ENCODE measurements at places on chromosomes 11 and 22.

- no peak for DNase-seq
Observed at GRCh38 chr22:23068096-23068831, 2.1 kb upstream of the GNAZ start.

- DNase-seq: no peak
Observed at GRCh38 chr22:31588970-31589675, 72.9 kb downstream of the PISD start.

DNA sequence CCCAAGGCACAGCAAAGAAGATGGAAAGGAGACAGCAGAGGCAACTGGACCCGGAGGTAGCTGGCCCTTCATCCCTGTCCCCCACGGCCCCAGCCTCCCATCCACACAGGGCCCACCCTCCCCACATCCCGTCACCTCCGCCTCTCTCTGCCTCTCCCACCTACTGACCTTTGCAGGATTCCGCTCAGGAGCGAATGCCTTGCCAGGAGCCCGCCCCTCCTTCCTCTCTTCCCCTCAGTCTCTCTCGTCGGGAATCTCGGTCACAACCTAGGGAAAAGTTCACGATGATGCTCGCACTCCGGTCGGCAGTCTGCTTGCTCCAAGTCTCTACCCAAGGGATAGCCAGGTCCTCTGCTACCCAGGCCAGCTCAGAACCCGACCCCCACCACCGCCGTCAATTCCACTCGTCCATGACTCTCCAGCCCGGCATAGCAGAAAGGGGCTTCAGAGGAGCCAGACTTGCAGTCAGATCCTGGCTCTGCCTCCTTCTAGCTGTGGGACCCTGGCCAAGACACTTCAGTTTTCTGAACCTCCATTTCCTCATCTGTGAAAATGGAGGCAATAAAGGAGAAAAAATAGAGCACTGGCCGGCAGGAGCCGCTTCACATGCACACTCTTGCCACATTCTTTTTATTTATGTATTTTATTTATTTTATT is 10.2 kb downstream of the AHNAK start:
- DNase-seq: no peak

- no peak for DNase-seq
Observed at GRCh38 chr11:128905345-128906184, 14.4 kb downstream of the KCNJ5 start.

- no peak for DNase-seq
Observed at GRCh38 chr11:27313157-27313821, 49.7 kb downstream of the CCDC34 start.

- no peak for DNase-seq
Observed at GRCh38 chr11:130817330-130817944, 98.8 kb downstream of the SNX19 start.

GRCh38 chr11:18731441-18731840 is 5.5 kb upstream of the IGSF22 start:
- DNase-seq: no peak

DNA sequence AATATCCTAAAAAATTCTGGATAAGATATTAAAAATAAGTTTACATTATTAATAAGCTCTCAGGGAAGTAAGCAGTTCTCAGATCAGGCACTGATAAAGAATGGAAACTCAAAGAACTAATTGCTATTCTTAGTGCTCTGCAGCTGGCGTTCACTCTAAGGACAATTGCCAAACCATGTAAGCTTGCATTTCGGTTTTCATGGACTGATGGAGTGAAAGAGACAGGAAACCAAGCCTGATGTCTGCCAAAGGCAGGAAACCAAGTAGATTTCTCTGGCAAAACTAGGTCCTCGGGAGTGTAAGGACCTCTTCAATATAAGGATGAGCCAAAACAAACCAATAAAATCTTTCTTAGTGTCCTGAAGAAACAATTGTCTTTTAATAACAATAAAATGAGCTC is 355.2 kb downstream of the RAB38 start:
- no peak for DNase-seq

- DNase-seq: peak; percentile 86
Observed at GRCh38 chr22:42397332-42398249, 34.6 kb downstream of the NFAM1 start.

DNA sequence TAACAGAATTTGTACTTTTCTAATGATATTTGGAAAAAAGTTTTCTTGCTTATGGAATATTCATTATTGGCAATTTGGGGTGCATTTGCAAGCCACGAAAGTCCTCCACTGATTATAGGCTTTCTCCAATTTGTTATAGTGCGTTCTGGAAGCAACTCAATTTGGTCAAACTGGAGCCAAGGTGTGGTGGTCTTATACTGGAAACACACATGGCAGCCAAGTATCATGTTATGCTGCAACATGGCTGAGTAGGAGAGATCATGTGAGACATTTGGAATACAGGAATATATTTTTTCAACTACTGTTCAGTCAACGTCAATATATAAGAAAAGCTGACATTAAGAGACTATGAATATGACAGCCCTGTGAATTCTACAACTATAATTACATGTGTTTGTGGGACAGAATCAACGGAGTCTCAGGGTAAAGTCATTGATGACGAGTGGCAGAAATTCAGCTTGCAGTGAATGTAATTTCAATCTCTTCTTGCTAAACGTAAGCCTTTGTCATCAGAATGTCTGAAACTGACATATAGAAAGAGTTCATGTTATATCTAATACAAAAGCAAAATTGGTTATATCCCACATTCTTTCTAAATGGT is 83.8 kb upstream of the FIBIN start:
- DNase-seq: no peak

- DNase-seq: no peak
Observed at GRCh38 chr11:118899296-118899688, 15.6 kb downstream of the CXCR5 start.

DNA sequence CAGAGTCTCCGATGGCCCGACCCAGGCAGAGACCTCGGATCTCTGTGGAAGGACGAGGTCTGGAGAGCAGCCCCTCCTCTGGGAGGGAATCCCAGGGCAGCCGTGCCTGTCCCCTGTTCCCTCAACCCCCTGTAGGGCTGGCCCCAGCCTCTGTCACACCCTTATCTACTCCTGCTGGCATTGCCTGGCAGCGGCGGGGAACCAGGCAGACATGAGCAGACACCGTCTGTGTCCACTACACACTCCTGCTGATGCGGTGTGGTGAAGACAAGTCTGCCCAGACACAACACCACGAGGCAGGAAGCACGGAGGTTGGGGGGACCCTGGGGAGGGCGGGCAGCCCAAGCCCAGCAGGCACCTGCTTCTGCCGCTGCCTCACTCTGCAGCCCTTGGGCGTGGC is 52.5 kb upstream of the A4GALT start:
- DNase-seq: no peak

DNA sequence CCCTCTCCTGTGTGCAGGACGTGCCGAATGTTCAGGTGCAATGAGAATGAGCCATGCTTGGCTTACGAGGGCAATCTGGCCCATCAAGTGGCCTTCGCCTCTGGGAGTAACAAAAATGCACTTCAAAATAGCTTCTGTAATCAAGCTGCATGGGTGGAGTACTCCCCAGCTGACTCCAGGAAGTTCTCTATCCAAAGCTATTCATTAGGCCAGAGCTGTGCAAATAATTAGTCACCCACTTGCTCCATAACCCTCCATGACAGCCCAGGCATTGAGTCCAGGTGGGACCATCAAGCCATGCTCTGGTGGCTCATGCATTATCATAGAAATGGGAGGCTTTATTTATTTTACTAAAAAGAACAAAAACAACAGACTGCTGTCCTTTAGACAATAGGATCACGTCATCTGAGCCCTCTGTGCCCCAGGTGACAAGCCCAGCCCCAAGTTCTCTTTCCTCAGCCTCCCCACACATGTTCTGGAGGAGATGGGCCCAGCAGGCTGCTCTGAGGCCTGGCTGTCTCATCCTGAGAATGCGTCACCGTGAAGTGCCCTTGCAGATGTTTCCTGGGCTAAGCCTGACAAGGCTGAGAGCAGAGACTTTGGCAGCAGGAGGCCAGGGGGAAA is 244.7 kb downstream of the ETS1 start:
- DNase-seq: no peak

DNA sequence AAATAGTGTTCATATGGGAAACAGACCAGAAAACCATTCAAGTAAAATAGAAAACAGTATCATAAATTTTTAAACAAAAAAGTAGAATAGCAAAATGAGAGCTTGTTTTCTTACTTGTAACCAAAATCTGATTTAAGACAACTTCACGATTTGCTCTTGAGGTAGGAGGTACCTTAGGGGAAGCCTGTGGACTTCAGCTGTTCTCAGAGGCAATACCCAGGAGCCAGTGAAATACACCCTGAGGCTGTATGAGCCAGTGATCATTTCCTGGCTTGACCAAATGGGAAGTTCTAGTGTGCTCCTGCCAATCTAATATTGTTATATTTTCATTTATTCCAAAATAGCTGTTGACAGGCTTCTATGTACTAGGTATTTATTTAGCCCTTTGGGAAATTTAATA is 104.8 kb downstream of the ARHGAP42 start:
- DNase-seq: no peak

DNA sequence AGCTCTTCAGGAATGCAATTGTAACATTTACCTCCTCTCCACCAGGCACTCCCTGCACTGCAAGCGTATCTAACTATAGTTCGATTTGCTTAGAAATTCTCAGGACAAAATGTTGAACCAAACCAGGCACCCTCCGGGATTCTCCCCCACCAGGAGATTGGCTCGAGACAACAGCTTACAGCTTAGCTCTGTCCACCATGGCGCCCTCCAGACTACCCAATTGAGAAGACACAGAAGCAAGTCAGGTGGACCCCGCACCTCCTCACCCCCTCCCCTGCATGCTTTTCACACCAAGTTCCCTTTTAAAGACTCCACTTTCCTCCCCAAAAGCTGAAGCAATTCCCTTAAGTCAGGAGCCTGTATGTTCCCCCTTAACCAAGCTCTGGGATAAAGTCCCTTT is 34.7 kb upstream of the RFPL3 start:
- no peak for DNase-seq

DNA sequence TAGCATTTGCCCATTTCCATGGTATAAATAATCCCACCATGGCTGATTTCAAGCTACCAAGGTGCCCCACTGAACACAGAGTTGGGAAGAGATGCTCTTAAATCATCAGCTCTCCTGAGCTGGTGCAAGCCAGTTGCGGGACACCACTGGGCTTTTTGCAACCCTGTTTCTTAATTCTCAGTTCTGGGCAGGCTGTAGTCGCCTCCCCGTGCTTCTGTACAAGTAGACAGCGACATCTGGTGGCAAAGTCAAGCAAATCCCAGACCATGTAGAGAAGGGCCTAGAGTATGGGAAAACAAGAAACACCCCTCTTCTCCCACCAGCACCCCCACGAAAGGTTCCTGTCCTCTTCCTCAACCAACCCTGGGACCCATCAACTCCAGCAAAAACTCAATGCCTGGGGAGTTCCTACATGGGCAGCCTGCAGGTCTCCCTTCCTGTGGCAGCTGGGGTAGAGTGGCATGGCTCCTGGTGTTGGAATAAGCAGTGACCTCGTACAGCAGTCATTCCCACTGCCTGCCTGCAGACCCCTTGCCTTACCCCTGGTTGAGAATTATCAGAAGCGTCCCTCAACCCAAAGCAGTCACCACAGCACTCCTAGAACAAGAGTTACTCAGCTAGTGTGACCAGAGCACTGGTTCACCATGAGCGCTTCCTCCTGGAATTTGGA is 68.4 kb downstream of the IGLL5 start:
- peak; percentile 11 for DNase-seq

DNA sequence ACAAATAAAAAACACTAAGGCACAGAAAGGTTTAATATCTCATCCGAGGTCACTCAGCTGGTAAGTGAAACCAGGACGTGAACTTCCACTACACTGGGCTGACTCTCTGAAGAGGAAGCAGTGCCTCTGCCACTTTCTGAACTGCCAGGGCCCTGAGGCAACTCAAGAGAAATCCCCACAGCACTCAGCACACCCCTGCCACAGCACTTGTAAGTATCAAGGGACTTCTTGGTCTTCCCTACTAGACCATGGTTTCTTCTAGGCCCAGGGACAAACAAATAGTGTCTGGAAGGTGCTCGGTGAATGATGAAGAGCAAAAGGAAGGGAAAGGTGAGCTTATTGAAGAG is 49.7 kb downstream of the RPL27A start:
- DNase-seq: no peak

- DNase-seq: peak; percentile 1
Observed at GRCh38 chr11:45457649-45458048, 171.5 kb upstream of the SYT13 start.

DNA sequence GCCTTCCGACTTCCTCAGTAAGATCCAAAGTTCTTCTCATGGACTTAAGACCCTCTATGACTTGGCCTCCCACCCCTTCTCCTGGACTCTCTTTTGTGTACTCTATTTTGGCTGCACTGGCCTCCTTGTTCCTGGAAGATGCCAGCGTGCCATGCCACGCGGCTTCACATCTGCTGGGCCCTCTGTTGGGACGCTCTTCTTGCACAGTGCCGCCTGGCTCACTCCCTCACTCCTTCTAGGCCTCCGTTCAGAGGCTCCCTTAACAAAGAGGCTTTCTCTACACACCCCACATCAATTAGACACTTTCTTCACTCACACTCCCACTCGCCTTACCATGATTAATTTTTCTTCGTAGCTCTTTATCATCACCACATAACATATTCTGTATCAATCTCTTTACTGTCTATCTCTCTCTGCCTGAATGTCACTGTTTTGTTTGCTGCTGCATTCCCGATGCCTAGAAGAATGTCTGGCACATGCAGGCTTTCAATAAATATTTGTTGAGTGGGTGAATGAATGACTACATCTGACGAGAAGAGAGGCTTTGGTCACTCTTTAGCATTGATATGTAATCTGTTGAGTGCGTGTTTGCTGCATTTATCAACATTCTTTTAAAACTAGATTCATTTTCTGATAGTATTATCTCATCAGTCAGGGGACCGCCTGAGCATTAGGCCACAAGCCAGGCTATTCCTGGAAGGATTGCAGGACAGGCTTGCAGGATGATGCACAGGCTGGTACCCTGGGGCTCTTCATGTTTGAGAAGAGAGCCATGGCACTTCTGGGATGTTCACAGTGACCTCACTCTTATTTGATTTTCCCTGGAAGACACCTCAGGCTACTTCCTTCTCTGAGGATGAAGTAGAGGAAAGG is 60.6 kb upstream of the AMPD3 start:
- no peak for DNase-seq

GRCh38 chr11:100928426-100928825 is 201.2 kb downstream of the PGR start:
- DNase-seq: no peak

GRCh38 chr22:17266251-17266971 is 47.2 kb upstream of the ADA2 start:
- DNase-seq: no peak

GRCh38 chr11:77410076-77410827 is 63.6 kb downstream of the PAK1 start:
- no peak for DNase-seq

- peak; percentile 97 for DNase-seq
Observed at GRCh38 chr11:108121274-108122155, at the start of gene ACAT1. TSS of gene ACAT1 (plus strand) at chr11:108121567. CDS start at chr11:108121607, 40 bp downstream.

GRCh38 chr11:129946256-129946655 is 50.9 kb upstream of the NFRKB start:
- peak; percentile 40 for DNase-seq

DNA sequence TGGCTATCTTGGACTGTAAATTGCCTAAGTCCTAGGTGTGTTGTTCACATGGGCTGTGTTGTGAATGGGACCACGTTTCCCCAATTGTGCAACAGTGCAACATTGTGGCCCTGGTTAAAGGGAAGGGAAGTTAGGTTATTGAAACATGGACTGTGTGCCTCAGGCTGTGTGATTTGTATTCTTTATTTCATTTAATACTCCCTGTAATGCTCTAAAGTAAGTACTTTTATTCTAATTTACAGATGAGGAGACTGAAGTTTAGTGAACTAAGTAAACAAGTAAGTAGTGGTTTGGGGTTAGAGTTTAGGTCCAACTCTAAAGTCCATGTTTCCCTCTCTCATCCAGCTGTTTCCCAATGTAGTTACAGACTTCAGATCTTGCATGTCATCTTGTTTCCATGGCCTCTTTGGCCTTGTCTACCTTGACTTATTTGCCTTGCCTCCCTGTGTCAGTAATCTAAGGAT is 77.7 kb downstream of the STIM1 start:
- DNase-seq: no peak

Measured in GF-D8 (cell line).